Ecto neural progenitor cell (in vitro differentiated cells): ENCODE measurements at places on chromosomes 3 and 15.

- no peak for DNase-seq
These were observed 8.1 kb downstream of the VGLL3 start for GRCh38 chr3:86982883-86983282.

GRCh38 chr15:70487387-70487740 is 276.0 kb downstream of the UACA start:
- no peak for DNase-seq

- no peak for DNase-seq
These were observed 37.5 kb downstream of the CD86 start for GRCh38 chr3:122092460-122093165.

DNA sequence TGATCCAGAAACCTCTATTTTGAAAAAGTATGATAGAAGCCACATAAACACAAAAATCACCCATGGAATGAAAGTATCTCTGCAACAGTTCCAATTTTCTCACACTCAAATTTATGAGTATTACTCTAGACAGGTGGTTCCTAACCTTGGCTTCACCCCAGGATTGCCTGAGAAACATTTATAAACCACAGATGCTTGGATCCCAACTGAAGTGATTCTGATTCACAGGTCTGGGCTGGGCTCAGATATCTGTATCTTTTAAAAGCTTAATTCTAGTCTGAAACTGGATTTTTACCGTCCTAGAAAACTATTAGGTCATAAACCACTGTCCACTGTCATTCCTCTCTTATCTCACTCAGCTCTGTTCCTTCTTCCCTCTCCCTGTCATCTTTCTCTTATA is 7.4 kb upstream of the SST start:
- DNase-seq: no peak

GRCh38 chr15:88622605-88622975 is 1.4 kb downstream of the AEN start:
- DNase-seq: no peak

DNA sequence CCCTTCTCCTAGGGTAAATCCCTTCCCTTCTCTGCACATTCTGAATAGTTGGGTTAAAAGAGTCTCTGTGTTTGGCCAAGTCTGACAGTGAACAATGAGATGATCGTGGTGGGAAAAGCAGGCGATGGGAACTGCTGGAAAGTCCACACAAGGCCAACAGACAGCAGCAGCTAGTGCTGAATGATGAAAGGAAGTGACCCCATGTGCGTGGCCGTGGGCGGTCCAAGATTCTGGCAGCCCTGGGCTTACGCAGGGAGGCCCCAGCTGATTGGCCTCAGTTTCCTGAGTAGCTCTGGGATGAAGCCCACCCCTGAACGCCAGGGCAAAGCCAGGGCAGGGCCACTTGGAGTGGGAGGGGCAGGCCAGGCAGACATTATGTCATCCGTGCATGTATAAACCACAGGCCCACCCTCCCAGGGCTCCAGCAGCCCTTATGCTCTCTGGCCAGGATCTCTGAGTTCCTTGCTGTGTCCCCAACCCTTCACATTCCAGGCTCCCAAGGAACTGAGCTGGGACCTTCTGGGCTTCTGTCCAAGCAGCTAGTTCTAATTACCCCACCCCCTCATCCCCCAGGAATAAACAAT is 57.8 kb downstream of the CDC25A start:
- no peak for DNase-seq

DNA sequence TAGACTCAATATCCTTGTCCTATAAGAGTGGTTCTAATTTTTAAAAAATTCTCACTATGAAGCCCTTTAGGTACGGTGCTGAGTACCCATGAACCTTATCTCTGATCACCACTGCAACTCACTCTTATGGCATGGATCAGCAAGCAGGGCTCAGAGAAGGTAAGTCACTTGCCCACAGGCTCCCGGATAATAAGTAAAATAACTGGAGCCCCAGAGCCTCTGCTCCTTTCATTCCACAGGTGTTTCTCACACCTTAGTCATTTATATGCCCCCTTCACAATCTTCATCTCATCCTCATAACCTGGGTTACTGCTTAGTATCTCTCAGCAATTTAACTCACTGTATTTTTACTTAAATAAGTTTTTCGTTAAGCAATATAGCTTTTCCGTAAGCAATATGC is 28.4 kb upstream of the AKAP13 start:
- no peak for DNase-seq

- no peak for DNase-seq
These were observed 209.9 kb upstream of the SLC2A2 start for GRCh38 chr3:171236265-171237008.
